ENCODE measurements at places on chromosomes 12 and 14.
A peak's percentile ranks its signal among the peaks of the same experiment; 100 is the strongest.

DNA sequence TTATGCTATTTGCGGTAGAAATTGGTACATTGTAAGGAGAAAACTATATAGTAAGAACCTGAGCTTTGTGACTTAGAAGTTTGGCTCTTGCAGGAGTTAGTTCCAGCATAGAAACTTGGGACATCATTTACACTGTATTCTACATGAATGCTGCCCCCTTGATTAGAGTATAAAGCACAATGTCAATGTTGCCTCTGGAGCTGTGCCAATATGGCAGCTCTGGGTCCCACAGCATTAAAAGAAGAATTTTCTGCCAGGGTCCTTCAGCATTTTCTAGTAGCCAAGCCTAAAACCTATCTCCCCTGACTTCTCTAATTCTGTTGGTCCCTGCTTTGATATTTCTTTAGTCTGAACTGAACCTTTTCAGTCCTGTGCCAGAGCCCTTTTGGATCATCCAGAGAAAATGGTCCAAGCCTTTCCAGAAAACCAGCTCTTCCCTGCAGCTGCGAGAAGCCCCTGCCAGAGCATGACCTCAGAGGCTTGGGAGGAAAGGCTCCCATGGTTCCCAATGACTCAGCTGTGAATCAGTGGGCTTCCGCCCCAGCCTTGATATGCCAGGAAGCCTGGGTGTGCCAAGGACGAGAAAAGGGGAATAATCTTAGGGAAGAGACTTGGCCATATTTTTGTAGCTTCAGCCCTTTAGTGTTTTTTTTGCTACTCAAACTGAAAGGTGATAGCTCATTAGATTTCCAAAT lies 43.2 kb downstream of the PLEKHG7 start:
- DNase-seq: no peak

- DNase-seq: no peak
These were observed 254.4 kb upstream of the DIO2 start for GRCh38 chr14:80465546-80466220.

DNA sequence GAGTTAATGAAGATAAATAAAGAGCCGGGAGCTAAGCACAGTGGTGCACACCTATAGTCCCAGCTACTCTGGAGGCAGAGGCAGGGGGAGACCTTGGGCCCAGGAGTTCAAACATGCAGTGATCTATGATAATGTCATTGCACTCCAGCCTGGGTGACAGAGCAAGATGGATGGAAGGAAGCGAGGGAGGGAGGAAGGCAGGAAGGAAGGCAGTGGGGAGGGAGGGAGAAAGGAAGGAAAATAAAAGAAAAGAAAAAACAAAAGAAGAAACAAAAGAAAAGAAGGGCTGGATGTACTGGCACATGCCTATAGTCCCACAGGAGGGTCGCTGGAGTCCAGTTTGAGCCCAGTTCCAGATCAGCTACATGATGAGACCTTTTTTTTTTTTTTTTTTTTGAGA lies 19.0 kb upstream of the SP7 start:
- no peak for DNase-seq

DNA sequence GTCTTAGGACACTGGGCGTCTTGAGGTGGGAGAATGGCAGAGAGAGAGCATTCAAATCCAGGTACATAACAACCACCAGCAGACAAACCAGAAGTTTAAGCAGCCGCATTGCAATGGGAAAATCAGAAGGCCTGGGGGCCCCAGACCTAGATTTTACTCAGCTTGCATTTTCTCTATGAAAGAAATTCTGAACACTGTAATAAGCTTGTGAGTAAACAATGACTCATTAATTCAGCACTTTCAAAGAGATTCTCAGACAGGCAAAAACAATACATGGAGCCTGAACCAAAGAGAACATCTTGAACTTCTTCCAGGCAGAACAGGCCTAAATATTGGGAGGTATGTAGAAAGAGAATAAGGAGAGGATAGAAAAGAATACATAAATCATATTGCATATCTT lies 69.8 kb upstream of the IFNG-AS1 start:
- no peak for DNase-seq

GRCh38 chr14:103576371-103577024 lies 13.7 kb downstream of the COA8 start:
- DNase-seq: no peak

GRCh38 chr12:9319044-9319841 lies 111.0 kb upstream of the PZP start:
- DNase-seq: no peak

DNA sequence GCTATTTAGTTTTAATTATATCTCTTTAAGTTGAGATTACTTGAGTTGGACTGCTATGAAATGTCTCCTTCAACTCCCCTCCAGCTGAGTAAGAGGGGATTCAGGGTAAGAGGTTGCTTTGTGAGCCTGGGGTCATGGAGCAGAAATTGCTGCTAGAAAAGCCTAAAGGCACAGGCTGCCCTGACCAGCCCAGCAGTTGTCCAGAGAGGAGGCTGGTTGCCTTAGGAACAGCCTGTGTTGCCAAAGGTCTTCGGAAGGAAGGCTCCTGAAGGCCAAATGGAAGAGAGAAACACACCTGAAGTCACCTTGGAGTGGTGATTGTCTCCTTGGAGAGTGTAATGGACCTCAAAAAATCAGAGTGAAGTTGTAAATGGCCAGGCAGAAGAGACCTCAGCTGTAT lies 235.5 kb upstream of the PDE3A start:
- no peak for DNase-seq

- no peak for DNase-seq
These were observed 77.7 kb downstream of the SLC15A4 start for GRCh38 chr12:128745772-128746689.

DNA sequence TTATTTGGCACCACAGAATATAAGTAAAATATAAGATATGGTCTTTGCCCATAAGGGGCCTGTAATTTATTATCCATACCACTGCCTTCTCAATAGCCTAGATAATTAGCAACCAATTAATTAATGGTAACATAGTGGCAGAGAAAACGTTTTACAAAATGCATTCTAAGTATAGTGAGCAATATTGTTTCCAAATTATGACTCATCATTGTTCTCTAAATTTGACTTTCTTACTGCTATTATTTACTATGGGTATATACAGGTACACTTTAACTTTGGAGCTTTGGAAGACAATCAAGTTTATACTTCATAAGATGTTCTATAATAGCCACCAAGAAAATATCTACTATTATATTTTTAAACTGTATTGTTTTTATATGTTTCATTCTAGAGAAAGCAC lies 26.7 kb downstream of the DCP1B start:
- no peak for DNase-seq

GRCh38 chr12:107386569-107386968 lies 293.2 kb upstream of the CRY1 start:
- no peak for DNase-seq

- no peak for DNase-seq
These were observed 152.1 kb upstream of the EEA1 start for GRCh38 chr12:93080994-93081809.

- DNase-seq: no peak
These were observed 16.4 kb upstream of the NCOR2 start for GRCh38 chr12:124583854-124584253.

- DNase-seq: no peak
These were observed 25.0 kb downstream of the KIF21A start for GRCh38 chr12:39417916-39418315.

GRCh38 chr12:53950437-53950773 lies 4.3 kb upstream of the HOXC12 start:
- DNase-seq: no peak

DNA sequence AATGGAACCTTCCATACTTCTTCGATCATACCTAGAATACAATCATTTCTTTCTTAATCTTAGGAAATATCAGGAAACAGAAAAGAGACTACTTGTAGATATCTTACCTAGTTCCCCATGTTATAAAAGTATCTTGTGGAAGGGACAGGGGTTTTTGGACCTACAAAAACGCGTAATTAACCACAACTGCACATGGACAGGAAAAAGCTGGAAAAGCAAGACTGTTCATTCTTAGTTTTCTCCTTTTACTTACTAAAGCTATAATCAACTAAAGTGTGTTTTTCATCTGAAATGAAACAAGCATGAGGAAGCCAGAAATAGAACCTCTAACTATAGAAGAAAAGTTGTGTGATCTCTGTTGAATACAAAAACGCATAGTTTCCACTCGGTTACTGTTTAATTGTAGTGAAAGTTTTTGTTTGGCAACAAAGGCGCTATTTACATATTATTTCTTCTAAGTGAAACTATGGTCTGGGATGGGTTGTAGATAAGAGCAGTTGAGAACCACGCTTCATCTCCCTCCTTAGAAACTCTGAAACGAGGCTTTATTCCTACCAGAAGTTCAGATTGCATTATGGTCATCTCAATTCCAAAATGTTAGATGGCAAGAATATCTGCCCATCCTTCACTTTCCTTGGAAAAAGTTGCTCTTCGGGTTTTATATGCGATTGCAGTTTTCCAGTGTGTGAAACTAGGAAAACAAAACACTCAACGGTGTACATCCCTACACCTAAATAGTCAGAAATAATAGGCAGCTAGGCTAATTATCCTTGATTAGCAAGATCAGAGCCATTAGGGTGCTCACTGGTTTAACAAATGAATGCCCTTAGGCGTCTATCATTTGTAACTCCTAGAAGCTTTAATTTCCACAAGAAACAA lies 1.1 kb downstream of the BCAT1 start:
- DNase-seq: no peak

DNA sequence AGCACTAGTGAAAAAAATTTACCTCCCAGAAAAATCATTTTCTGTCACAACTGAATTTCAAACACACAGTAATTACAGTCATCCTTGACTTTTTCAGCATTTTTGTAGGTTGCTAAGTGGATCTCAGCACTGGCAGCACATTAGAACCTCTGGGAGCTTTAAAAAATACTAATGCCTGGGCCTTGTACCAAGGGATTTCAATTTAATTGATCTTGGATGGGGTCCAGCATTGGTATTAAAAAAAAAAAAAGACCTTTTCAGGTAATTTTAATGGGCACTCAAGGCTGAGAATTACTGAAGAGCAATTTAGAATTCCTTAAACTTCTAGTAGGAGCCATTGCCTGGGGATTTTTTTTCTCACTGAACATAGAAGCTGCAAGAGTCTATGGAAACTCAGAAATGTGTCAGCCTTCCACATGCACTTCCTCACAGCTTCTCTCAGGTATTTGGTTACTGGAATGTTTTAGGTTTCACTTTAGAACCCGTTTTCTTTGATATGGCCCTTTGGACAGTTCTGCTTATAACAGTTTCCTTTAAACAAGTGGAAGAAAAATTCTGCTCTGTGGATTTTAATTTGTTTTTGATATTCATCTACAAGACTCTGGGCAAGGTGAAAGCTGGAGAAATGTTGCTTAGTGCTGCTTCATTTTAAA lies 88.5 kb upstream of the DACT1 start:
- no peak for DNase-seq

- no peak for DNase-seq
These were observed 38.8 kb upstream of the LRRC10 start for GRCh38 chr12:69649529-69649928.

- no peak for DNase-seq
These were observed 67.5 kb downstream of the NIN start for GRCh38 chr14:50763382-50764007.

DNA sequence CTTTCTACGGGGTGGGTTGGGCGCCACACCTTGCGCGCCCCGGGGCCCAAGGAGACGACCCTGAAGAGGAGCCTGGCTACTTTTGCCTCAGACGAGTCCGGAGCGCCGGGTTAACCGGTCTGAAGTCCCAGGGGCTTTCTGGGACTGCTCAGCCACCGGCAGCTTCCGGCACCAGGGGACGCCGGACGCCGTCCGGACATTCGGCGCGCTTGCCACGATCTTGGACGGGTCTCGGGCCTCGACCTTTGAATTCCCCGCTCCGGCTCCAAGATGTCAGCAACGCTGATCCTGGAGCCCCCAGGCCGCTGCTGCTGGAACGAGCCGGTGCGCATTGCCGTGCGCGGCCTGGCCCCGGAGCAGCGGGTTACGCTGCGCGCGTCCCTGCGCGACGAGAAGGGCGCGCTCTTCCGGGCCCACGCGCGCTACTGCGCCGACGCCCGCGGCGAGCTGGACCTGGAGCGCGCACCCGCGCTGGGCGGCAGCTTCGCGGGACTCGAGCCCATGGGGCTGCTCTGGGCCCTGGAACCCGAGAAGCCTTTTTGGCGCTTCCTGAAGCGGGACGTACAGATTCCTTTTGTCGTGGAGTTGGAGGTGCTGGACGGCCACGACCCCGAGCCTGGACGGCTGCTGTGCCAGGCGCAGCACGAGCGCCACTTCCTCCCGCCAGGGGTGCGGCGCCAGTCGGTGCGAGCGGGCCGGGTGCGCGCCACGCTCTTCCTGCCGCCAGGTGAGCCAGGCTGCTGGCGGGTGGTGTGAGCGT lies at the start of gene ACOT4:
TSS of gene ACOT4 (plus strand) at position 184 of the 760 bp plus-strand sequence. CDS start at position 271, 87 bp downstream.
- no peak for DNase-seq

GRCh38 chr12:25705261-25705660 lies 152.2 kb upstream of the LMNTD1 start:
- DNase-seq: no peak

GRCh38 chr14:101719045-101719645 lies 42.4 kb upstream of the PPP2R5C start:
- peak; percentile 83 for DNase-seq

GRCh38 chr12:22828066-22828465 lies 203.1 kb downstream of the ETNK1 start:
- no peak for DNase-seq

GRCh38 chr12:25734529-25735180 lies 181.6 kb upstream of the LMNTD1 start:
- no peak for DNase-seq

DNA sequence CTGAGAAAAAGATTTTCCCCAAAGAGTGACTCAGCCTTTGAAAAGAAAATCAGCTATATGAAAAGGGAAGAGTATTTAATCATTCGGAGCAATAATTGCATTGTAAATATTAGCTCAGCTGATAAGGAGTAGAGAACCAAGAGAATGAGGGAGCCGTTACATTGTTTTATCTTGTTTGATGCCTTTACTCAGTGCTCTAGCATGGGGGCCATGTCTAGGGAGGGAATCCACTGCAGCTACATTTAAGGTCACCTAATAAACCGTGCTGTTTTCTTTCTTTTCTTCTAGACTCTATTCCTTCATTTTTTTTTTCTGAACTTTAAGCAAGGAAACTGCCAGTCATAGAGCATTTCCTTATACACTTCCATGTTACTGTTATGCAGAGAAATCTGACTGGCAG lies 447.0 kb downstream of the DIO2 start:
- no peak for DNase-seq

DNA sequence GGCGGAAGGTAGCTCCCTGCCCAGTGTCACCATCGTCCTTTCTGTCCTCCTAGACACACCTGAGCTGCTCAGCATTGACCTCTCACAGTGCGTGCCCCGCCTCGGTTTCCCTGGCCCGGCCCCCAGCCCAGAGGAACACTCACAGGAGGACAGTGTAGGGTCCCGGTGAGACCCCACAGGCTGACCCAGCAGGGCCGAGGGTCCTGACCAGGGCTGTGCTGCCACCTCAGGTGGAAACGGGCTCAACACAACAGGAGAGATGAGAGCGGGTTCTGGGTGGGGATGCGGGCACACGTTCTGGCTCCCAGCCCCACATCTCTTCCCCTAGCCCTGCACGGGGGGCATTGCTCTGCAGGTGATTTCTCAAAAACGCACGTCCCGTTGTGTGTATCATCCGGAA lies 98.1 kb downstream of the PIWIL1 start:
- no peak for DNase-seq

DNA sequence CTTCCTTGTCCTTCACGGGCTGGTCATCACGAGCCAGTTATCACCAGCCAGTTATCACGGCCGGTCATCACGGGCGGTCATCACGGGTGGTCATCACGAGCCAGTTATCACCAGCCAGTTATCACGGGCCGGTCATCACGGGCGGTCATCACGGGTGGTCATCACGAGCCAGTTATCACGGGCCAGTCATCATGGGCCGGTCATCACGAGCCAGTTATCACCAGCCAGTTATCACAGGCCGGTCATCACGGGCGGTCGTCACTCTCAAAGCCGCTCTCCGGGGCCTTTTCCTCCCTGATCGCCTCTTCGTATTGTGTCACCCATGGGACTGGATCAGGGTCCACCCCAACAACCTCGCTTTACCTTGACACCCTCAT lies 13.9 kb upstream of the FBRSL1 start:
- no peak for DNase-seq

Measured in vagina (tissue), 2 donors.